NCI-H345 (cell line): ENCODE measurements at places on chromosomes 2 and 18.

GRCh38 chr18:63220903-63221302, 98.7 kb downstream of the BCL2 start:
- no peak for DNase-seq

DNA sequence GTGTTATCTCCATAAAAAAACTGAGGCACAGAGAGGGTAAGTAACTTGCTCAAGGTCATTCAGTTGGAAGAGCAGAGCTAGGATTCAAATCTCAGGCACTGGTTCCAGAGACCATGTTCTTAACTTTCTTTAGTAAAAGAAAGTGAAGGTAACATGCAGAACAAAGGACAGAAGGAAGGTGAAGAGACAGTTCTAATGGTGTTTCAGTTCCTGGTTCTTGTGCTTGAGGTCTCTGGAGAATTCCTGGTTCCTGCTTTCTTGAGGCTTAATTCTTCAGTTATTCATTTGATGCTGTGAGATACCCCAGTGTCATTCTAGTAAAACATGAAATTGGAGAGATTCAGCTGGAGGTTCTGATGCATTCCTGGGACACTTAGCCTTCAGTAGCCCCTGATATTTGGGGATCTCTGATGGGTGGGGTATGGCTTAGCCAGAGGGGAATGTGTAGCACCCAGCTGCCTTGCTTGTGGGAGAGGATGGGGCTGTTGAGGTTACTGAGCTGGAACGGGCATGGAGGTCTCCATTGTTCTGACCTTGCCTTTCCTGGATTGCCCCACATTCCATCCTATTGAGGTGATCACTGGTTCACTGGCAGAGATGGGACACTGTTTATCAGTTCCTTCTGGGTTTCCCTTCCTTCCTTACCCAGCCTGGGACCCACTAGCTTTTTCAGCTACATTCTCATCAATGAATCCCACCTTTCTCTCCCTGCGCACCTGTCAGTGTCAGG, 46.8 kb downstream of the SEMA4F start:
- no peak for DNase-seq

GRCh38 chr18:12246849-12247808, 7.0 kb upstream of the CIDEA start:
- DNase-seq = no peak

GRCh38 chr2:160931531-160931930, 228.7 kb upstream of the TANK start:
- DNase-seq = no peak

DNA sequence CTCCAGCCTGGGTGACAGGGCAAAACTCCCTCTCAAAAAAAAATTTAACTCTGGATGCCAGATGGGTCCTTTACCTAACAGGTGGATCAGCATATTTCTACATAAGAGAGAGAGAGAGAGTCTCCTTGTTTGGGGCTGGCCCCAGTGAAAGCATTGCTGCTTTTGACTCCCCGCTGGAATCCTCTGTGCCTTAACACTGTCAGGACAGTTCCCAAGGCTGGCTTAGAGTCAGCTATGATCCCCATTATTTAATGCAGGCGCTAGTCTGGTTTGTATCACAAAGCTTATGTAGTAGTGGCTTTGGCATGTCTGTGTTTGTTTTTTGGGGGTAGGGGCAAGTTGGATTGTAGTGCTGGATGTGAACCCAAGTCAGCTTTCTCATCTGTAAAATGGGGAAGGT, 9.4 kb downstream of the INPP4A start:
- DNase-seq = no peak

- peak; percentile 52 for DNase-seq
These were observed 43.9 kb upstream of the RFX8 start for GRCh38 chr2:101518578-101519492.

- no peak for DNase-seq
These were observed 675.6 kb upstream of the VRK2 start for GRCh38 chr2:57370882-57371585.

- no peak for DNase-seq
These were observed 152.6 kb upstream of the TTC39C start for GRCh38 chr18:23861805-23862470.

DNA sequence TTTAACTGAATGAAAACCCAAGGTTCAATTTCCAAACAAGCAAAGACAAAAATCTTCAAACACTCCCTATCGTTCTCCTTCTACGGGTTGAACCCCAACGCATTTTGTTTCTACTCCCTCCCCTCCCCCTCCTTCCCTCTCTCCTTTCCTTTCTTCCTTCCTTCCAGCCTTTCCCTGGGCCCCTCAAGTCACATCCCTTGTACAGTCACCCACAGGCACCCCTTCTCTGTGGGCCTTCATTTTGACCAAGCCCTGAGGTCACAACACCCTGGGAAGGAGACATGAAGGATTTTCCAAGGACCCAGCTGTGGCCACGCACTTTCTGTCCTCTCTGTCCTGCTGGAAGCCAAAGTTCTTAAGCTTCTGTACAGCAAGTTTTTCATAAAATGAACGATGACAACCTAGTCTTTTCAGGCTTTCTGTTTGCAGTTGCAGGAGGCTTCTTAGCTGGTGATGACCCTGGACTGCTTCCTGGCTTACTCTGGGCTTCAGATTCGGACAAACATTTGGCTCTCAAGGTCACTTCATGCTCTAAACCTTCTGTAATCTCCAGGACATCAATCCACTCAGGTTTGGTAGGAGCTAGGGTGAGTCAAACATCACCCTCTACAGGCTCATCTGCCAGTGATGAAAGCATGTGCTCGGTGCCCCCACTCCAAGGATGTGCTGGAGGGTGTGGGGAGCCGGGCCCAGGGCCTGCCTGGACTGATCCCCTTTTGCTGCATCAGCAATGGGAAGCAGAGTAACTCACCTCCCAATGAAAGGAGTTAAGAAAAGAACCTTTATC, 25.5 kb downstream of the TMEM247 start:
- no peak for DNase-seq

GRCh38 chr2:191625446-191625845, 52.5 kb upstream of the NABP1 start:
- no peak for DNase-seq

- no peak for DNase-seq
These were observed 54.7 kb downstream of the KCTD18 start for GRCh38 chr2:200454927-200455801.

- DNase-seq = peak; percentile 33
These were observed 114.4 kb upstream of the CHRNA1 start for GRCh38 chr2:174878537-174879147.

DNA sequence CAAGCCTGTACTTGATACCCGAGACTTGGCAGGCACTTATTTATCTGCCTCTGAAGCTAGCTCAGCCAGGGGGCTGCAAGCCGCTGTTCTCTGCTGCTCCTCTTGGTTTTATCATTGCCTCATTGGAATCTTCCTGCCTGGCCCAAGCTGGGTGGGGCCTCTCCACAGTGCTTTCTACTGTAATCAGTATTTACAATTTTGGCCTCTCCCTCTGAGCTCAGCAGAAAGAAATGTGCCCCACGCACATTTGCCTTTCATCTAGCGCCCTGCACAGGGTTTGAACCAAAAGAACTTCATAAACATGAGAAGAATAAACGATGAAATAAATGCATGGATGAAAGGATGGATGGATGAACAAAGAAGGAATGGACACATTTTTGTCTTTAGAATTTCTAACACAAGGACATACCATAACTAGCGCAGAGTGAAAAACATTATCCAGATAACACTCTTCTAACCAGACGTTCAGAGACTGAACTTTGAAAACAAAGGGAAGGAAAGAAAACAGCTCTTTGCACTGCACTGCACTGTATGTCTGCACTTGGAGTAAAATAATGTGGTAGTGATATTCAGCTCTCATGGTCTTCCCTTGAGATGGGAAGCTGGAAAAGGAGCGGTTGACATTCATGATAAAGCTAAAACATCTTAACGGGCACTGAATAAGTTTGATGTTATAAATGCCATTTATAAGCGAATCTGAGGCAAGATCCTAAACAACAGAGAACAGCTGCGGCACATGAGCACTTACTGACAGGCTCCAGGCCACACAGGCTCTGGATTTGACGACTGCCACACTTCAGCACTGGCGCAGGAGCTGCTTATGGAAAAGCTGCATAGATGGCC, 86.8 kb upstream of the SP3 start:
- DNase-seq = no peak

GRCh38 chr2:213221957-213222356, 62.3 kb upstream of the SPAG16 start:
- no peak for DNase-seq

DNA sequence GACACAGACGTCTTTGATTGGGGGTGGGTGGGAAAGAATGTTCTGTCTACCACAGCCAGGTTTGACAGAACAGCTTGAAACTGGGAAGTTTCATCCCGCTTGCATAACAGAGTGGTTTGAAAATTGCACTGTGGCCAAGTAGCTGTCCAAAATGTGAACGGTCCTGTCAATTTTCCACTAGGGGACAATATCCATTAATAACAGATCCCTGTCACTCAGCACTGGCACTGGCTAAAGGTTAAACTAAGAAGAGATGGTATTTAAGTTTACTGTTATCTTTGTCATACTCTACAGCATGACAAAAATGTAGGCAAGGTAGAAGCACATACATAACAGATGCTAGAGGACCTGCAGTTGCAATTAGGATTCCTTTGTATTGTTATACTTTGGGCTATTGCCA, 55.6 kb upstream of the ACMSD start:
- DNase-seq = peak; percentile 62
